ENCODE measurements at places on chromosomes 12 and 14. TPM values are rescaled to one million over a fixed set of nuclear protein-coding genes. Genes with fewer than 3 reads are reported as not detected.

The CLEC2A gene
- not detected for polyA plus RNA-seq

The PLEKHG7 gene
- polyA plus RNA-seq = 0.13 TPM

The GARIN6 gene
- not detected for polyA plus RNA-seq

The POU6F1 gene
- polyA plus RNA-seq = 7.9 TPM

The KRT75 gene
- polyA plus RNA-seq = not detected

The OASL gene
- polyA plus RNA-seq = not detected

The NYNRIN gene
- polyA plus RNA-seq = 23.1 TPM

The KRT2 gene
- polyA plus RNA-seq = not detected

The TCL1B gene
- polyA plus RNA-seq = 0.11 TPM

The ACOT6 gene
- not detected for polyA plus RNA-seq

The SOX5 gene
- 1.5 TPM for polyA plus RNA-seq

Data from forelimb muscle (tissue), 1 donor.